Smooth muscle cell of bladder (primary cell): ENCODE measurements at places on chromosomes 7 and 10. TPM values are rescaled to one million over a fixed set of nuclear protein-coding genes. Genes with fewer than 3 reads are reported as not detected.

The ASIC3 gene
- total RNA-seq = 0.14 and 0.37 TPM in 2 replicates

The RNF148 gene
- total RNA-seq = 0.28 and 0.74 TPM in 2 replicates

The LRRN3 gene
- 0.85 and 2.1 TPM in 2 replicates for total RNA-seq

The SPDYE9 gene
- total RNA-seq = not detected in 2 replicates

The CCDC71L gene
- total RNA-seq = 120 and 206 TPM in 2 replicates
